Foreskin fibroblast (primary cell): ENCODE measurements at places on chromosomes 3 and 15.

- no peak for DNase-seq
Observed at GRCh38 chr15:40941068-40941527, 12.0 kb downstream of the DLL4 start.

- peak; percentile 68 for DNase-seq
Observed at GRCh38 chr3:61841111-61841845, 279.9 kb downstream of the PTPRG start.

GRCh38 chr3:103134023-103134724 lies 699.4 kb downstream of the ZPLD1 start:
- DNase-seq: no peak

GRCh38 chr3:46208167-46208704 lies at the start of gene CCR1:
Gene CCR1, minus strand, starts transcription at chr3:46208313. Its CDS starts 4,000 bp downstream, at chr3:46204313.
- peak; percentile 62 for DNase-seq

DNA sequence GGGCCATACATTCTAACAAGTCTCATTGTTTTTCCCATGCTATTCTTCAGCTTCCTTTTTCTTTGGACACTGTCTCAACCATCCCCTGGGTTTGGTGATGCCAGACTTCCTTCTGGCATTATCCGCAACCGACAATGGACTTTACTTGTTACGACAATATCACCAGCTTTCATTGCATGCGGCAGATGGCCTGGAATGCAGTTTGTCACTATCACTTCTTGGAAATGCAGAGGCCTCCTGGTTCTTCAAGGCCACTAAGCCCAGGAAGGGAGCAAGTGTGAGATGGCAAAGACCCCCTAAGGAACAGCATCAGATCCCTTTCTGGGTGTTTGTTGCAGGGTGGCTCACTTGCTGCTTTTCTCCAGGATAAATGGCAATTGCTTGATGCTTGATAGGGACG lies 128.6 kb downstream of the PTPRG start:
- no peak for DNase-seq

GRCh38 chr15:44656298-44656697 lies 7.2 kb downstream of the SPG11 start:
- DNase-seq: no peak

DNA sequence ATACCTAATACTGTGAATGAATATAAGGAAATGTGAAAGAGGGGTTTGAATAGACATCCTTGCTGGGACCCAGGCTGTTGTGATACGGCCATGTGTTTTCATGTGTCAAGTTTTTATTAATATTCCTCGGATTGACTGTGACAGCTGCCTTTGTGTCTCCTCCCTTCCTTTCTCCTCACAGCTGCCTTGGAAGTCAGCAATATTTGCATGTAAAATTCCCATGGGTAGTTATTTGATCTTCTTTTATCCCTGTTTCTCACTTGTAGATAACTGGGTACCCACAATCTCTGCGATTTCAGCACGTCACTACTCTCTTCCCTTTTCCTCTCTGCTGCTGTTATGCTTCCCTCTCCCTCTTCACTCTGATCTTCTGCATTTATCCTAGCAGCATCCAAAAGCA lies 9.4 kb downstream of the GPR156 start:
- no peak for DNase-seq

GRCh38 chr3:25727316-25727715 lies 55.9 kb downstream of the NGLY1 start:
- DNase-seq: no peak

GRCh38 chr15:85380812-85381642 lies 624 bp downstream of the AKAP13 start:
- DNase-seq: peak; percentile 54

- peak; percentile 93 for DNase-seq
Observed at GRCh38 chr3:156762631-156763185, 63.4 kb upstream of the LEKR1 start.

DNA sequence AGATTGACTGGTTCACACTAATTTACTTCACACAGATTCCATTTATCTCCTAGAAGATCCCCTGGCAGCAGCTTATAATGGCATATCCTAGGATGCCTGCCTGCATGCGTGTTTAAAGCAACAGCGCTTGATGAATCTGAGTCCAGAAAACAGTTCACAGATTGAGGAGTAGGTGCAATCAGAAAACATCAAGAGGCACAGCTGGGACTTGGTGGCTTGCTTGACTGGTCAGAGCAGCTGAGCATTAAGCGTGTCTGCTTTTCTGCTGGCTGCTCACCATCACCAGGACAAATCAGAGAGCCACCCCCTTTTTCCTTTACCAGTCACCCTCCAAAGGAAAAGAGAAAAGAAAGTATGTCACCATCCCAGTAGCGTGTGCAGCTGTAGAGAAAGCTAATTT lies 223.6 kb downstream of the WDR72 start:
- no peak for DNase-seq

DNA sequence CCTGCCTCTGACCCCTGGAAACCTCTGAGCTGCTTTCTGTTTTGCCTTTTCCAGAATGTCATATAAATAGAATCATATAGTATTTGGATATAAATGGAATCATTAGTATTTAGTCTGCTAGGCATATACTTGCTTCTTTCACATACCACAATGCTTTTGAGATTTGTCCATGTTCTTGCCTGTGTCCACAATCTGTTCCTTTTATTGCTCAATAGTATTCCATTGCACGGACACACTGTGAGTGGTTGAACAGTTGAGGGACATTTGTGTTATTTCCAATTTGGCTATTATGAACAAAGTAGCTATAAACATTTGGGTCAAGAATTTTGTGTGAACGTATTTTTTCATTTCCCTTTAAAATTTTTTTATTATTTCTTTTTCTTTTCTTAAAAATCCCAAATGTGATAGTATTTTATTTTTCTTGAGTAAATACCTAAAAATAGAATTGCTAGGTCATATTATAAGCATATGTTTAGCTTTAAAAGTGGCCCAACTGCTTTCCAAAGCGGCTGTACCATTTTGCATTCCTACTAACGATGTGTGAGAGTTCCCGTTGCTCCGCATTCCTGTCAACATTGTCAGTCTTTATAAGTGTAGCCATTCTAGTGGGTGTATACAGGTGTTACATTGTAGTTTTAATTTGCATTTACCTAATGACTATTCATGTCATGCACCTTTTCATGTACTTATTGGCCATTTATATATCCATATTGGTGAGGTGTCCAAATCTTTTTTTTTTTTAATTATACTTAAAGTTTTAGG lies 26.5 kb downstream of the WDR53 start:
- DNase-seq: no peak
